ENCODE measurements at places on chromosomes 1 and 21. TPM values are rescaled to one million over a fixed set of nuclear protein-coding genes. Genes with fewer than 3 reads are reported as not detected.

PATJ gene
- total RNA-seq, result 125 TPM

SH2D1B gene
- total RNA-seq, result 0.40 TPM

ANP32E gene
- 27.0 TPM for total RNA-seq

LCE2A gene
- total RNA-seq, result not detected

FAM110D gene
- 4.5 TPM for total RNA-seq

AUNIP gene
- total RNA-seq, result not detected

GPN2 gene
- 16.4 TPM for total RNA-seq

RERE gene
- 115 TPM for total RNA-seq

UBL4B gene
- not detected for total RNA-seq

DNA sequence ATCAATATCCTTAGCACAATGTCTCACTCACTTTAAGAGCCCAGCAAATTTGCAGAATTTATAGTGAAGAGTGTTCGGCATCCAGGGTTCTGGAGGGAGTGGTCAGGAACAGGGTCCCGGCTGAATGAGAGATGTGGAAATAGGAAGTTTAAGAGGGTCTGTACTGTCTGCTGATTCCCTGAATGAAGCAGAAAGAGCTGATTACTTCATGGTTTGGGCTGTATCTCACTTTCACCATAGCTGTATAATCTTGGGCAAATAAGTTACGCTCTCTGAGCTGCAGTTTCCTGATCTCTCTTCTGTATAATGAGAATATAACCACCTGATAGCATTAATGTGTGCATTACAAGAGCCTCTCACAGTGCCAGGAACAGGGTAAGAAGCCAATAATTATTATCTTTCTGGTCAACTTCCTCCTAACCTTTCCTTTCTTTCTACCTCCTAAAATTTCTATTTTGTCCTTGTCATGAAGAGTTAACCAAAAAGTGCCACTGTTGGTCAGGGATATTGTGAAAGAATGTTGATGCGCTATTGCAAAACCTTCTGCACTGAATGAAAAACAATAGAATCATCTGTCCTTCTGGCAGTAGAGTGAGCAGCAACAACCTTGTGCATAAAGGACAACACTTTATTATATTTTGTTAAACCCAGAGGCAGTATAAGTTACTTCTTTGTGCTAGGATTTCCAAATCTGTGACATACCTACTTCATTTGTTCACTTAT, 14.7 kb upstream of the PTGFR start:
- no peak for DNase-seq

DNA sequence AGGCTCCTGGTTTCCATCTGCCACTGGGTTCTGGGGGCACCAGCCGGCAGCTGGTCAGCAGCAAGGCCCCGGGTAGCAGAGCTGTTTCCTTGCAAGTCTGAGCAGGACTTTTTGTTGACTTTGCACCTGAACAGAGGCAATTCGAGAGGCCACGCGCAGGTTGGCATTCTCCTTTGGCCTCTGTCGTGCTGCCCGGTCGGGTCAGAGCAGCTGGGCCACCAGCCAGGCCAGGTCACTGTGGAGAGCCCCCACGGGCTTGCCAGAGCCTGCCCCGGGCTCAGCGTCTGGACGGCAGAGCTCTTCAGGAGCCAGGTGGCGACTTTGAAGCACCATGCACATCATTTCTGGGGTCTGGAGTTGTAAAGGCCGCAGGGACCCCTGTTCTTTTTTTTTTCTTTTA, 28.4 kb upstream of the TMEM52 start:
- DNase-seq, result peak; percentile 25

DNA sequence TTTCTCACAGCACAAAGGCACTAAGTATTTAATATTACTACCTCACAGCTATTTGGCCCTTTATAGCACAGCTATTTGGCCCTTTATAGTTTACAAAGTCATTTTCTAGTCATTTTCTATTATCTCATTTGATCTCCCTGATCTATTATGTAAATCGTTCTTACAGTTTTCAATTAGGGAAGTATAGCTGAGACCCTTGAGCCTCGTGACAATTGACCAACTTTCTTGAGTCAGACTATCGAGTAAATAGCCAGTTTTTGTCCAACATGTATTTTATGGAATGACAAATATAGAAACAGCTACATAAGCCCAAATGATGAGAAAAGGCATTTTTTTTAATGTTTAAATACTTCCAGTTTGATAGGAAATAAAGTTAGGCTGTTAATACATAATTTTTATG, 7.0 kb upstream of the ANGPTL1 start:
- no peak for DNase-seq

GRCh38 chr1:11142618-11143391, 43.1 kb upstream of the EXOSC10 start:
- DNase-seq, result no peak

DNA sequence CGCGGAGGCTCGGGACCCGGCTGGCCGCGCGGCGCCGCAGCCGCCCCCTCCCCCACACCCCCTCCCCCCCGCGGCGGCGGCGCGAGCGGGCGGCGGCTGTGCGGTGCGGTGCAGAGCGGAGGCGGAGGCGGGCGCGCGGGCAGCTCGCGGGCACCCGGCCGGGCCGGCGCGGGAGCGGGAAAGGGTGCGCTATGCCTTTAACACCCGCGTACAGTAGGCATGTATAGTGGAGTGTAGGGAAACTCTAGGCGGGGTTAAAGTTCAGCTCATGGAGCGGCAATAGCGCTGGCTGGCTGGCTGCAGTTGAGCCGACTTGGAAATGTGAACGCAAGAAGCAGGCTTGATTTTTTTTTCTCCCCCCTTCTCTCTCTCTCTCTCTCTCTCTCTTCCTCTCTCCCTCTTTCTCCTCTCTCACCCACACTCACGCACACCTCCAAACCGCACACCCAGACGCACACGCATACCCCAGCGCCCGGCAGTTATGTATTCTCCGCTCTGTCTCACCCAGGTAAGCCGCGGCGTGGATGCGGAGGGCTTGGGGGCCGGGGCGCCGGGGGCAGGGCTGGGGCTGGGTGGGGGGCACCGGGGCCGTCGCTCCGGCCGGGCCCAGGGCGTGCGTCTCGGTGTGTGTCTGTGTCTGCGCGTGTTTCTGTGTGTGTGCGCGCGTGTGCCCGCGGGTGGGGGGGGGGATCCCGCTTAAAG, at the start of gene NFIA:
Gene NFIA, plus strand, starts transcription at position 251 of the 702 bp plus-strand sequence.
- DNase-seq, result peak; percentile 67

DNA sequence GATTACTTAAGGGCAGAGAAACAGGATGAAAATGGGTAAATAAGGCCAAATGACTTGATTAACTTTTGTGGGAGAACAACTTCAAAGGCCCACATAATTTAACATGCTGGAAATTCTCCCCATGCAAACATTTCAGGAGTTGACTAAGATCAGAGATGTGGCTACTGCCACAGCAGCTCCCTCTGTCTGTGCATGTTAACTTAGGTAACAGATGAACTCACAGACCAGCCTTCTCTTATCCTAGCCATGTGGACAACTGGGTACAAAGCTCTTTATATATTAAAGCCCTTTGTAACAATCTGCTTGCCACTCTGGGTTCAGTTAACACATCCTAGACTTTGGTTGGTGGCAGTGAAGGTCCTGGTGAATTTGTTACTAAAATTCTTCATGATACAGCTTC, 33.2 kb downstream of the BEND5 start:
- no peak for DNase-seq

- DNase-seq, result no peak
Observed at GRCh38 chr1:158002631-158003405, 9.4 kb downstream of the KIRREL1 start.

DNA sequence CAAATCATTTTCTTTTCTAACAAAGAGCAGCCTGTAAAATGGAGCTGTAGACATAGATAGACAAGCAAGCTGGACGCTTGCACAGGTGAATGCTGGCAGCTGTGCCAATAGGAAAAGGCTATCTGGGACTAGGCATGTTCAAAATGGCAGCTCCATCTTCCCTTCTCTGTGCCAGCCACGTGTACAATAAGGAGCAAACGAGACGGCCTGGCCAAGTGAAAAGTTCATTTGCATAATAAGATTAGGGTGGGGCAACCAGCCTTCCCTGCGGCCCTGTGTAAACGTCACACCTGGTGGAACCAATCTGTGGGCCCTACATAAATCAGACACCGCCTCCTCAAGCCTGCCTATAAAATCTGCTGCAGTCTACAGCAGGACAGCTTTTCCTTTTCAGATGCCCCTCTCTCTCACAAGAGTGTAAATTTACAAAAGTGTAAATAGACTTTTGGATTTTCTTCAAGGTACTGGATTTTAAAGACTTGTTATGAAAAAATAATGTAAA, 16.6 kb upstream of the EDEM3 start:
- no peak for DNase-seq

- no peak for DNase-seq
Observed at GRCh38 chr21:14523234-14523633, 22.9 kb downstream of the SAMSN1 start.

- peak; percentile 25 for DNase-seq
Observed at GRCh38 chr21:45504516-45505415, 37.5 kb downstream of the SLC19A1 start.

GRCh38 chr1:165933446-165934170, 106.2 kb downstream of the UCK2 start:
- DNase-seq, result no peak

GRCh38 chr1:77796695-77797405, 17.4 kb downstream of the MIGA1 start:
- no peak for DNase-seq

DNA sequence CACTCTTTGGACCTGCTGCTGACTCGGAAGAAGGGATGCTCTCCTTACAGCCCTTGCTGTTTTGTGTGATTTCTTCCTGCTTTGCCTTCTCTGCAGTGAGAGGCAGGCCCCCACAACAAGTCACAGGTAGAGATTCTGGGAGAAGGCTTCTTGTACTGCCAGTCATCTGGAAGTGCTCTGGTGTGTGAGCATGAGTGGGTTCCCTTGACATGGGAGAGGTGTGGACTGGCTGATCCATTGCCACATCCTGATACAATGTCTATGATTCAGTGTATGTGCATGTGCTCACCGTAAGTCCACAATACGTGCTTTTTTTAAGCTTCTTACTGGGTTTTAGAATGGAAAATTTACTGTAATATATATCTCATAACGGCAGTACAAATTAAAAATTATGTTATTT, 46.0 kb upstream of the PLA2G4A start:
- DNase-seq, result no peak

- DNase-seq, result no peak
Observed at GRCh38 chr1:93704052-93704451, 22.4 kb upstream of the BCAR3 start.

GRCh38 chr21:37251294-37251634, 15.9 kb downstream of the VPS26C start:
- no peak for DNase-seq

- no peak for DNase-seq
Observed at GRCh38 chr1:162772571-162773154, 17.8 kb upstream of the HSD17B7 start.

DNA sequence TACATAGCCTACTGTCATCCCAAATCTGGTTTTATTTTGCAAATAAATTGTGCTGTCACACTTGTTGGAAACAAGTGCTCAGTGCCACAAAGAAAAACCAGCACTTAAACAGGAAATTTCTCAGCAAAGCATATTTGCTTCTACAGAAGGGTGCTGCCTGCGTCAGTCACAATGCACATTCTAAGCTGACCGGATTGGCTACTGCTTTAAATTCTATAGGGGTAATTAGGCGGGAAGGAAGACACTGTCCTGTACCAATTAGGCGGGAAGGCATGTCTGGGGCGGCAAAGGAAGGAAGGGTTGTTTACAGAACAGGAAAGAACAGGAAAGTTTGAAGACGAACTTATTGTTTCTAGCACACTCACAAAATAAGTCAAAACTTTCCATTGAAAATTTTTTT, 2.8 kb downstream of the IFI16 start:
- no peak for DNase-seq

GRCh38 chr1:160425847-160426246, 25.5 kb downstream of the VANGL2 start:
- no peak for DNase-seq

DNA sequence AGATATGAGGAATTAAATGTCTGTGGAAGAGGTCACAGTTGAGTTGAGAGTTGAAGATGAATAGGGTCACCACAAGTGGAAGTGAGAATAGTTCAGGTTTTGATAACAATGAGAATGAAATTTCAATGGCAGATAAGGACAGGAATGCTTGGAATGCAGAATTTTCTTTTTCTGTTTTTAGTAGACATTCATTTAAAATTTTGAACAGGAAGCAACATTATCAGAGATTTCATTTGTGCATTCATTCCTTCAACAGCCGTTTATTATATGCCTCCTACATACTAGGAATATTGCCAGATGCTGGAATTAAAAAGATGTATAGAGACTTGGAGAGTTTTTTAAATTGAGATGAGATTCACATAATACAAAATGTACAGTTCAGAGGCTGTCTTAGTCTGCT, 126.8 kb downstream of the ITSN1 start:
- no peak for DNase-seq

DNA sequence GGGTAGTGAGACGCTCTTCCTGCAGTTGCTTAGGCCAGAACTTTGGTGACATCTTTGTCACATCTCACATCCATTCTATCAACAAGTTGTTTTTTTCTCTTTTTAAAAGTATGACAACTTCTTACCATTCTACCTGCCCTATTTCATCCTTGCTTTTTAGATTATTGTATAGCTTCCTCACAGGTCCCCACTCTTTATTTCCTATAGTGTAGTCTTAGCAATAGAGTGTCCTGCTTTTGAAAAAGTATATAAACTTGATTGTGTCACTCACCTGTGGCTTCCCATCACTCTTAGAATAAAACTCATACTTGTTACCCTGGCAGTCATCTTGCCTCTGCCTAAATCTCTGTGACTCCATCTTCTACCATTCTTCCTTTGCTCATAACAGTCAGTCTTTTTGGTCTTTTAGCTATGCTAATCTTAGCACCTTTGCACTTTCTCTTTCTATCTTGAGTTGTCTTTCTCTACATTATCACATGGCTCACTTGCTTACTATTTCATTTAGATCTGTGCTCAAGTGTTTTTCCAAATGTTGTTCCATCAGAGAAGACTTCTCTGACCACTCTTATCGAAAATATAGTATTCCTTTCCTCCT, 9.5 kb downstream of the CDC73 start:
- no peak for DNase-seq

- DNase-seq, result peak; percentile 93
Observed at GRCh38 chr1:2233997-2234761, 6.1 kb downstream of the SKI start.

GRCh38 chr1:247111259-247111699, 7.1 kb upstream of the ZNF669 start:
- DNase-seq, result peak; percentile 56

DNA sequence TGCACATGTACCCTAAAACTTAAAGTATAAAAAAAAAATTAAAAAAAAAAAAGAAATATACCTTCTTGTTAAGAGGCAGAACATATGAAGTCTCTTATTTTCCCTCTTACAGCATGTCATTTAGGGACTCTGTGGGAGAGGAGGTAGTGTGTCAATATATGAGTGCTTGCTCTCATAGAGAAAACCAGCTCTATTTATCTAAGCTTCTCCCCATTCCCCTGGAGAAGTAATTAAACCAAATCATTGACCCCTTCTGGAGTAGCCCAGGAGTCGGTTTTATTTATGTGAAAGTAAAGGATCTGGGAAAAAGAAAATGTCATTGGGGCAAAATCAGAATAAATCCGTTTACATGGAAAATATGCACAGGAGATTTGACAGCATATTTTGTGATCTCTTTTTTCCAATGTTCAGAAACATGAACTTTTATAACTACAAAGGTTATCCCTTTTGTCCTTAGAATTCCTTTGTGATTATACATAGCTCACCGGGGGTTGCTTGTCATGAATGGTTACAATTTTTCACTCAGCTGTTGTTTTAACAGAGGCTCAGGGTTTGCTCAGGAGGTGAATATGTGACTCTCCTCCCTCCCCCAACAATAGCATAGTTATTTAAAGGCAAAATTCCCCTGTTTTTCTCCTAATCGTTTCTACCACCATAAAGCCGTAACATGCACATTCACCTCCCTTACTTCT, 114.5 kb upstream of the C1orf21 start:
- no peak for DNase-seq

GRCh38 chr21:21688889-21689288, 690.7 kb downstream of the NCAM2 start:
- DNase-seq, result peak; percentile 34

Data from left ventricle myocardium superior (tissue), 1 donor.